Mesothelial cell of epicardium (in vitro differentiated cells): ENCODE measurements at places on chromosomes 11 and 22.

DNA sequence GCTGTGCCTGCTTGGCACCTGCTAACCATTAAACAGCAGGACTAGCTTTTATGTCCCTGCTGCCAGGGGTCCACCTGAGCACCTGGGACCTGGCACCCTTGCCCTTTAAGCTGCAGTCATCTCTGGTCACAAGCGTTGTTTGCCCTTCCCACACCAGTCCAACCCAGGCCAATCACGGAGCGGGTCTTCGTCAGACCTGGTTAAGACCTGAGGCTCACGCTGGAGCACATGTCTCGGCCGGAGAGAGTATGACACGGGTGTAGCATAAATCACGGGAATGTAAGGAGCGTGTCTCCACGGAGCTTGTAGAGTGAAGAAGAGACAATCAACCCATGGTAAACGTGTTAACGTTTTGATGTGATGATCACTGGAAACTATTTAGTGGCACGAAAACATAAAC is 847.3 kb downstream of the BRD1 start:
- no peak overlapping the region for H3K4me3 ChIP-seq
- DNase-seq, result no peak
- no peak overlapping the region for H3K27ac ChIP-seq
- H3K36me3 ChIP-seq, result no peaks in the 10 kb centered on the region

GRCh38 chr11:119195680-119196079 is 10.4 kb downstream of the NHERF4 start:
- H3K4me1 ChIP-seq, result peaks cover 9% of the 10 kb centered on the region
- H3K36me3 ChIP-seq, result no peaks in the 10 kb centered on the region
- H3K27ac ChIP-seq, result no peak overlapping the region
- no peak for DNase-seq
- H3K4me3 ChIP-seq, result no peak overlapping the region

- DNase-seq, result no peak
- no peaks in the 10 kb centered on the region for H3K36me3 ChIP-seq
- H3K27ac ChIP-seq, result no peak overlapping the region
- H3K27me3 ChIP-seq, result no peaks in the 10 kb centered on the region
These were observed 12.8 kb upstream of the CAVIN3 start for GRCh38 chr11:6333095-6333494.

GRCh38 chr11:9718147-9718546 is 54.3 kb downstream of the SWAP70 start:
- no peaks in the 10 kb centered on the region for H3K27me3 ChIP-seq
- H3K4me3 ChIP-seq, result no peak overlapping the region
- DNase-seq, result no peak
- peaks cover 19% of the 10 kb centered on the region for H3K4me1 ChIP-seq

DNA sequence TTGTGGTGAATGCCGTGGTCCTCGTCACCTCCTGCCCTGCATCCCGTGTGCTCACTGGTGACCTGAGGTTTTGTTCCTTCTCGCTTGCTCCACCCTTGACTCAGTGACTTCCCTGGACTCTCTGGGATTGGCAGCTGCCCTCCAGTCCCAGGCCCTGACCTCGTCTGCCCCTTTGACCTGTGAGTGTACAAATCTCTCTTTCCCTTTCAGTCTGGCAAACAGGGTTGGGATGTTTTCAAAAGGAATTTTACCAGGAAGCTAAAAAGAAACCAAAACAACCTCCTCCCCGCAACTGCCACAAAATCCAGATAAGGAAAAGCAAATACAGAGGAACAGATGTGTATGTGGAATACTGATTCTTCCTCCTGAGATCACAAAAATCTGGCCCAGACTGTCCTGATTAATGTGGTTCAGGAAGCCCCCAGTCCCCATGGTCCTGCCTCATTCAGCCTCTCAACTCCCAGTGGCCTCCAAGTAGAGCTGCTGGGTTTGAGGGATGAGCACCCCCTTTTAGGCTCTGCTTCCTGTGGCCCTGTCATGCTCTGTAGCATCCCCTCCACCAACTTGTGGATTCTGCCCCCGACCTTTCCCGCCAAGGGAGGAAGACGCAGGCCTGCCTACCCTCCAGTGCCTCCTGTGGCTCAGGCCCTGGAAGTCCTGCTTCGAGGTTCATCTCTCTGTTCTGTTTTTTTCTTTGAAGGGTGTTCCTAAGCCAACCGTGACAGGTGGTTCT is 15.2 kb downstream of the ROBO4 start:
- no peak overlapping the region for H3K4me3 ChIP-seq
- peaks cover 8% of the 10 kb centered on the region for H3K4me1 ChIP-seq
- no peak for DNase-seq
- H3K27ac ChIP-seq, result peak overlapping the region; percentile 86
- peaks cover 21% of the 10 kb centered on the region for H3K27me3 ChIP-seq
- no peaks in the 10 kb centered on the region for H3K36me3 ChIP-seq

GRCh38 chr11:95699631-95700470 is 89.7 kb downstream of the FAM76B start:
- DNase-seq, result no peak
- H3K27me3 ChIP-seq, result no peaks in the 10 kb centered on the region
- H3K27ac ChIP-seq, result peak overlapping the region; percentile 4
- peaks cover 38% of the 10 kb centered on the region for H3K4me1 ChIP-seq
- no peak overlapping the region for H3K4me3 ChIP-seq

- H3K27ac ChIP-seq, result no peak overlapping the region
- no peaks in the 10 kb centered on the region for H3K27me3 ChIP-seq
- H3K36me3 ChIP-seq, result no peaks in the 10 kb centered on the region
- H3K4me3 ChIP-seq, result no peak overlapping the region
These were observed 814.2 kb upstream of the TENM4 start for GRCh38 chr11:80255021-80255420.

- peaks cover 8% of the 10 kb centered on the region for H3K4me1 ChIP-seq
- H3K36me3 ChIP-seq, result no peaks in the 10 kb centered on the region
- no peak for DNase-seq
- H3K4me3 ChIP-seq, result no peak overlapping the region
- H3K27ac ChIP-seq, result no peak overlapping the region
These were observed 3.1 kb upstream of the PARVB start for GRCh38 chr22:44020981-44021380.

- H3K4me3 ChIP-seq, result peak overlapping the region; percentile 34
- peaks cover 84% of the 10 kb centered on the region for H3K27me3 ChIP-seq
- H3K4me1 ChIP-seq, result peaks cover 9% of the 10 kb centered on the region
- no peaks in the 10 kb centered on the region for H3K36me3 ChIP-seq
- DNase-seq, result no peak
These were observed 5.1 kb downstream of the TBX1 start for GRCh38 chr22:19765477-19766239.

- H3K4me3 ChIP-seq, result no peak overlapping the region
- peaks cover 39% of the 10 kb centered on the region for H3K27me3 ChIP-seq
- no peak overlapping the region for H3K27ac ChIP-seq
- H3K36me3 ChIP-seq, result no peaks in the 10 kb centered on the region
- DNase-seq, result no peak
- H3K4me1 ChIP-seq, result no peaks in the 10 kb centered on the region
These were observed 1344.9 kb downstream of the BRD1 start for GRCh38 chr22:48482771-48483170.

DNA sequence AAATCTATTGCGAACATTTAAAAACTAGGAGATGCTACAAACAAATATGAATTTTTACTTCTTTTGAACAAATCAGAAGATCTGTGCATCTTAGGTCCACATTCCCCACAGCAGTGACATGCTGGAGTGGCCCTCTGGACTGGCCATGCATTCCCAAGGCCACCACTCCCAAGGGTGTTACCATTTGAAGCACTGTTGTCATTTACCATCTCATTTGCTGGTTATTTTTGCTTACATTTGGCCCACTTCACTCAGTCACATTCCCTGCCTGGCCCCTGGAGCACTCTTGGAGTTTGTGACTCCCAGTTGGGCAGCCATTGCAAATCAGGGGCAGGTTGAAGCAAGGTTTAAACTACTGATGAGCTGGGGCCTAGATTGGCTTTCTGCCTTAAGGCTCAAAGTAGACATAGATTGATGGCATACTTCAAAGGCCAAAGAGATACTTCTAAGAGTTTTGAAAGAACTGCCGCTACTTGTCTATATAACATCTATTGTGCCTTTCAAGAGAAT is 8.5 kb upstream of the ZNRF3 start:
- no peak for DNase-seq
- no peak overlapping the region for H3K4me3 ChIP-seq
- H3K27me3 ChIP-seq, result no peaks in the 10 kb centered on the region
- H3K4me1 ChIP-seq, result peaks cover 22% of the 10 kb centered on the region
- peak overlapping the region; percentile 77 for H3K27ac ChIP-seq
- no peaks in the 10 kb centered on the region for H3K36me3 ChIP-seq

GRCh38 chr11:130087294-130087926 is 17.7 kb downstream of the APLP2 start:
- no peaks in the 10 kb centered on the region for H3K27me3 ChIP-seq
- peaks cover 12% of the 10 kb centered on the region for H3K36me3 ChIP-seq
- DNase-seq, result no peak

- DNase-seq, result no peak
- H3K36me3 ChIP-seq, result no peaks in the 10 kb centered on the region
- H3K27me3 ChIP-seq, result peaks cover 32% of the 10 kb centered on the region
- H3K4me1 ChIP-seq, result no peaks in the 10 kb centered on the region
- H3K4me3 ChIP-seq, result no peak overlapping the region
These were observed 22.7 kb downstream of the EFCAB6 start for GRCh38 chr22:43789452-43789851.

GRCh38 chr22:44728761-44729324 is 23.5 kb upstream of the ARHGAP8 start:
- H3K27me3 ChIP-seq, result no peaks in the 10 kb centered on the region
- DNase-seq, result no peak
- peak overlapping the region; percentile 50 for H3K27ac ChIP-seq
- no peak overlapping the region for H3K4me3 ChIP-seq
- H3K4me1 ChIP-seq, result peaks cover 15% of the 10 kb centered on the region
- H3K36me3 ChIP-seq, result peaks cover 6% of the 10 kb centered on the region

DNA sequence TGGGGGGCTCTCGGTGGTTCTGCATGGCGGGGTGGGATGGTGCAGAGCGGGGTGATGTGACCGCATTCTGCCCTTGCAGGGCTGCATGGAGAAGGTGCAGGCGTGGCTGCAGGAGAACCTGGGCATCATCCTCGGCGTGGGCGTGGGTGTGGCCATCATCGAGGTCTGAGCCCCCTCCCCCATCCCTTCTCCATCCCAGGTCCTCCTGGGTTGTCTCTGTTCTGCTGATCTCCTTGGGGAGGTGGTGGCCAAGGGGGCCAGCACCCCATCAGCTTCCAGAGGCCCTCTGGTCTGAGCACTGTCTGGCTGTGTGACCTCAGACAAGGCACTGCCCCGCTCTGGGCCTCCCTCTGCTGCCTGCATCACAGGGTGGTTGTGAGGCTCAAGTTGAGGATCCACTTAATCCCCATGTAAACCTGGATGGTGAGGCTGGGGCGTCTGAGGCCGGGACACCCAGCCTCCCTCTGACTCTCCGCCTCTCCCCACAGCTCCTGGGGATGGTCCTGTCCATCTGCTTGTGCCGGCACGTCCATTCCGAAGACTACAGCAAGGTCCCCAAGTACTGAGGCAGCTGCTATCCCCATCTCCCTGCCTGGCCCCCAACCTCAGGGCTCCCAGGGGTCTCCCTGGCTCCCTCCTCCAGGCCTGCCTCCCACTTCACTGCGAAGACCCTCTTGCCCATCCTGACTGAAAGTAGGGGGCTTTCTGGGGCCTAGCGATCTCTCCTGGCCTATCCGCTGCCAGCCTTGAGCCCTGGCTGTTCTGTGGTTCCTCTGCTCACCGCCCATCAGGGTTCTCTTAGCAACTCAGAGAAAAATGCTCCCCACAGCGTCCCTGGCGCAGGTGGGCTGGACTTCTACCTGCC is 53.3 kb downstream of the CD82 start:
- no peak overlapping the region for H3K4me3 ChIP-seq
- peaks cover 5% of the 10 kb centered on the region for H3K4me1 ChIP-seq
- no peaks in the 10 kb centered on the region for H3K27me3 ChIP-seq
- H3K36me3 ChIP-seq, result no peaks in the 10 kb centered on the region

- H3K4me3 ChIP-seq, result peak overlapping the region; percentile 64
- no peak for DNase-seq
- no peaks in the 10 kb centered on the region for H3K36me3 ChIP-seq
- H3K27me3 ChIP-seq, result peaks cover 70% of the 10 kb centered on the region
- H3K27ac ChIP-seq, result no peak overlapping the region
These were observed 1.1 kb upstream of the CLMP start for GRCh38 chr11:123196060-123196714.

DNA sequence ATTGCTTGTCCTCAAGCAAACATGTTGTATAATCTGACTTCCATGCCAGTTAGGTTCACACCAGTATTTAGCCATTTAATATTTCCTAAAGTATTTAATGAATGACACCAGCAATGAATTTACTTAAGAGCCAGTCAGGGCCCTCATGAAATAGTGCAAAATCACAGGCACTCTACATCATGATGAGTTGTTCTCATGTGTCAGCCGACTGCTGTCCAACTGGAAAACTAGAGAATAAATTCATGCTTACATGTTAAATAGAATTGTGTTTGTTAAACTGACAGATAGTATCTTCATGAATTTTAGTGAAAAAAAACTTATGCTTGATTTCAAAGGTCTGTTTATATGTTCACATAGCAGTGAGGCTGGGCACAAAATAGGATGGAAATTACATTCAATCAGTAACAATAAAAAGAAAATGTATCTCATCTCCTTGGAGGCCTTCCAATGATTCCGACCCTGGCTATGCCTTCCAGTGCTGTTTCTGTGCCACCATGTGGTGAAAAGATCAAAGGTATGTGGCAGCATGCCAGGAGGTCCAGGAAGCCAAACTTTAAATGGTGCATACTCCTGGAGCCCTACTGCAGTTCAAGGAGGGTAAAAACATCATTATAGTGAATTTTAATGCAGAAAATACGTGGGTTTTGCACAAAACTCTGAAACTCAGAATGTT is 45.2 kb downstream of the CTSC start:
- H3K27me3 ChIP-seq, result no peaks in the 10 kb centered on the region
- DNase-seq, result no peak
- peaks cover 31% of the 10 kb centered on the region for H3K4me1 ChIP-seq

DNA sequence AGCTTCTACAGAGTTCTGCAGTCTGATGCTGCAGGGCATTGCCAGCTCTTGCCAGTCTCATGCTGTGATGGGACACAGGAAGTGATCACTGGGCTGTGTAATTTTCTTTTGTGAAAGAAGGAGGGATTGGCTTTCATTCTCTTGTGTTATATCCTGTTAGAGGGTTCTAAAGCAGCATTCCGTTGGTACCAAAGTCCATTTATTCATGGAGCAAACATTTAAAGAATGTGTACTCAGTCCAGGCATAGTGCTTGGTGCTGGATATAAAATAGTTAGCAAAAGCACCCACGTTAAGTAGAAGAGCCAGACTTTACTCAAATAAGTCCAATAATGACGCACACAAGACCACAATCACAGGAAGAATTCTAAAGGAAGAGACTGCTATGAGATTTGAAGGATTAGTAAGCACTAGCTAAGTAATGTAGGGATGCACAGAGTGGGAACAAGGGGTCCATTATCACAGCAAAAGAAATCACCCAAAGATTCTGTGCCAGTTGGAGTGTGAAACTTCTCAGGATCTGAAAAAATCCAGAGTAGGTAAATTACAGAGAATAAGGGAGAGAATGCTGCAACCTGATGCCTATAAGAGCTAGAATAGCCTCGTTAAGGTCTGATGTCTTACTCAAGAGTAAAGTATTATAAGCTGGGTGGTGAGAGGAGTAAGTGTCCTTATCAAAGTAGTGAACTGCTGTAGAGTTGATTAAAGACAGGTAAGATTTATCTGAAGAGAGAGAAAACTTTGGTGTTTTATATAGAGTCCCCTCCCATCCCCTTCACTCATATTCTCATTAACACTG is 728.3 kb downstream of the METTL15 start:
- H3K27me3 ChIP-seq, result no peaks in the 10 kb centered on the region
- no peak overlapping the region for H3K4me3 ChIP-seq
- no peak for DNase-seq
- H3K4me1 ChIP-seq, result peaks cover 11% of the 10 kb centered on the region

- peaks cover 20% of the 10 kb centered on the region for H3K4me1 ChIP-seq
- peaks cover 5% of the 10 kb centered on the region for H3K27me3 ChIP-seq
- no peak for DNase-seq
- H3K4me3 ChIP-seq, result no peak overlapping the region
These were observed 72.4 kb downstream of the RTL6 start for GRCh38 chr22:44425694-44426045.
